Activated CD8-positive, alpha-beta memory T cell treated with anti-CD3 and anti-CD28 coated beads for 1 hour (primary cell): ENCODE measurements at places on chromosomes 5 and 9.

GRCh38 chr5:114789773-114790402 lies 379.8 kb downstream of the TRIM36 start:
- no peak for DNase-seq

DNA sequence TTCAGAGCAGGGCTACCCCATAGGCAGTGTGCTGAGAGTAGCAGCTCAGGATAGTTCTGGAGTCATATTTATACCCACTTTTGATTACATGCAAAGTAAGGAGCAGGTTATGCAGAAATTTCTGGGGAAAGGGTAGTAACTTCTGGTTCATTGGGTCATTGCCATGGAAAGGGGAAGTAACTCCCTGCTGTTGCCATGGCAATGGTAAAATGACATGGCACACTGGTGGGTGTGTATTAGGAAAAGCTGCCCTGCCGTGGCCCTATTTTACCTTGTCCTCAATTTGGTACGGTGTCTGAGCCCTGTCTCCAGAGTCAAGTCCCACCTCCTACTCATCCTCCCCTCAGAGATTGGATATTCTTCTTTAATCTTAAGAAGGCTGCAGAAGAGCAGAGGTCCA lies 526.7 kb upstream of the TYRP1 start:
- no peak for DNase-seq

GRCh38 chr9:15271403-15271802 lies 35.6 kb downstream of the TTC39B start:
- no peak for DNase-seq

- DNase-seq, result no peak
Observed at GRCh38 chr9:33143241-33143661, 23.9 kb downstream of the B4GALT1 start.

GRCh38 chr5:122924203-122924602 lies 78.8 kb downstream of the SNX24 start:
- no peak for DNase-seq

DNA sequence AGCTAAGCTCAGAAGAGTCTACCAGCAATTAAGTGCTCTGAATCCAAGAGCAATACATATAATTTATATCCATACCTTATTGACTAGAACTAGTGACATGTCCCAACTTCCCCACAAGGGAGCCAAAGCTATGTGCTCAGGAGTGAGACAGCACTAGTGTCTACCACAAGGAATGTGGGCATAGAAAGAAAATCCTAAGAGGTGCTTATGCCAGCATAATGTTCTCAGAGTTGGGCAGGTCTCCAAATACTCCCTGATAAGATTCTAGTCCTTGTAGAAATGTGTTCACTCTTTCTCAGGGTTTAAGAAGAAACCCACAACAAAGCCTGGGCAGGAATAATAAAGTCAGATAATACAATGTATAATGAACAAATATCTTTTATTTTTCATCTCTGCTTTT lies 275.1 kb downstream of the BRINP1 start:
- no peak for DNase-seq

DNA sequence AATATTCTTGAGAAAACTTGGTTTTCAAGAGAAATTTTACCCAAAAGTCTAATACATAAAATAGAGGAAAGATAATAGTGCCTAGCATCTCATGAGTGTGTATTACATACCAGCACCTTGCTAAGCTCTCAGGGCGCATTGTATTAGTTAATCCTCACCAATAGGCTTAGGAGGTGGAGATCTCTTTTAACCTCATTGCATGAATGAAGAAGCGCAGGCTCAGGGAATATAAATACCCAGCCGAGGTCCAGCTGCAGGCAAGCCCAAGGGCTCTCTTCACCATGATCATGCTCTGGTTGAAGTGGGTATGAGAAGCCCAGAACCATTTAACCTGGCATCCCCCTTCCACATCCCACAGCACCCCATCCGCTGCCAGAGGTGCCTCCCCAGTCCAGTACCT lies 46.0 kb downstream of the CAMK2A start:
- no peak for DNase-seq

- DNase-seq, result no peak
Observed at GRCh38 chr9:94818178-94818541, 91.7 kb downstream of the AOPEP start.

GRCh38 chr9:17521100-17521855 lies 57.6 kb upstream of the SH3GL2 start:
- DNase-seq, result no peak

DNA sequence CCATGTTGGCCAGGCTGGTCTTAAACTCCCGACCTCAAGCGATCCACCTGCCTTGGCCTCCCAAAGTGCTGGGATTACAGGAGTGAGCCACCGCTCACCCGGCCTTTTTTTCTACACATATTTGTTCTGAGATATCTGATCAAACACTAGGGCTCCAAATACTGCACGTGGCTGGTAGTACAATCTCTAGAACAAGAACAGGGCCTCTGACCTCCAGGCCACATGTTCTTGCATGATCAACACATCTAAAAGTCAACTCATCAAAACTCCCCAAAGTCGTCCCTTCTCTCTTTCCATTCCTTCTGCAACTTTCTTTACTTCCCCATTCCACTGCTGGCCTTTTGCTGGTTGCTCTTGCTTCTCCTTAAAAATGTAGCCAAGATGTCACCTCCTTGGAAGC lies 113.3 kb upstream of the LHFPL2 start:
- no peak for DNase-seq

DNA sequence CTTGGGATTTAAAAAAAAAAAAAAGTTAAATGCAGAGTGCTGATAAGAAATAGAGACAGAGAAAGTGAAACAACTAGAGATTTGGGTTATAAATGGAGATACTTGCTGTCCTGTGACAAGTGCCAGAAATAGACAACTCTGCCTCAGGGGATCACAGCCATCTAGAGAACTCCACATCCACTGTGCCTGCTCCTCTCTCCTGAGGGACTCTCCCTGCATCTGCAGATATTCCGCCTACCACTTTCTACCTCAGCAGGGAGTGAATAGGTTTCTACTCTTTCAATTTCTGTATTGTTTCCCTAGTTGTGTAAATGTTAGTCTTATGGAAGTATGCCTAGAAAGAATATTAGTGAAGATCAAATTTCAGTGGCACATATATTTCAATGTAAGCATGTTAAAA lies 307.2 kb downstream of the HTR1A start:
- DNase-seq, result no peak

DNA sequence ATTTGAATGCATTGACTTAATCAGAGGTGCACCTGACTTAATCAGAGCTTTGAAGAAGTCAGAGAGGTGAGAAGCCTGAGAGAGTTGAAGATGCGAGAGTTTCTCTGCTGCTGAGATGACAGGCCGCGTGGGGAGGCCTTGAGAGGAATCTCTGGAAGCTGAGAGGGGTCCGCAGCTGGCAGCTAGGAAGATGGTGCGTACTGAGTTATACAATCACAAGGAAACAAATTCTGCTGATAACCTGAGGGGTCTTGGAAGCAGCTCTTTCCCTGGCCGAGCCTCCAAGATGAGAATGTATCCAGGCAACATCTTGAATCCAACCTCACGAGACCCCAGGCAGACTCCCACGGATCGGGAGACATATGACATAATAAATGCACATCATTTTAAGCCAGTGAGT lies 91.7 kb downstream of the SPATA31A6 start:
- no peak for DNase-seq

DNA sequence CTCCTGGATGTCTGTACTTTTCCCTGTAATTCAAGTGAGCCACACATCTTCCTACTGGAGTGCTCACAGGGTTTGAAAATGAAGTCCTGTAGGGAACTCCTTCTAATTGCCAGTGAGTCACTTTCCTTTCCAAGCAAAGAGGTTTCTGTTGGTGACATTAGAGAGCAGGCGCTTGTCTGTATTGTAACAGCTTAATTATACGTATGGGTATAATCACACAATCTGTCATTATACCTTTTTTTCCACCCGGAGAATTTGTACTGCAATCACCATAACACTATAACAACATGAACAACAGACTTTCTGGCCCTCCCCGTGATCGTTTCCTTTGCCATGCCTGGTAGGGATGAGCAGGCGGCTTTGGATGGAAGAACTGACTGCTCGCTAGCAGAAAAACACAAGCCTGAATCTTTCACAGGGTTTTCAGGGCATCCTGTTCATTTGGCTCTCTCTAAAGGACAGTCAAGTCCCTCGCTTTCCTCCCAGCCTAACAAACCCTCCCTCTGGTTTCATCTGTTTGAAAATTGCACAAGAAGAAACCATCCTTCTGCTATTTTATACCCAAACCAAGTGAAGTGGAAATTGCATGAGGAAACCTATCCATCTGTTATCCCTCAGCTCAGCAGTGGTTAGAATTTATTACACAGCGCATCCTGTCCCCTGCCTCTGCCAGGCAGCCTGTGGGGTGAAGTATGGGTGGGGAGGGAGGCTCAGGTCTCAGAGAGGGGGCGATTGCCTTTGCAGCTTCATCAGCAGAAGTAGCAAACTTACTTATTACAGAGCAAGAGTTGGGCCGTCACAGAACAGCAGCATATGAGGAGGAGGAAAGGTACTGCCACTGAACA lies 307.0 kb upstream of the TLE4 start:
- no peak for DNase-seq

DNA sequence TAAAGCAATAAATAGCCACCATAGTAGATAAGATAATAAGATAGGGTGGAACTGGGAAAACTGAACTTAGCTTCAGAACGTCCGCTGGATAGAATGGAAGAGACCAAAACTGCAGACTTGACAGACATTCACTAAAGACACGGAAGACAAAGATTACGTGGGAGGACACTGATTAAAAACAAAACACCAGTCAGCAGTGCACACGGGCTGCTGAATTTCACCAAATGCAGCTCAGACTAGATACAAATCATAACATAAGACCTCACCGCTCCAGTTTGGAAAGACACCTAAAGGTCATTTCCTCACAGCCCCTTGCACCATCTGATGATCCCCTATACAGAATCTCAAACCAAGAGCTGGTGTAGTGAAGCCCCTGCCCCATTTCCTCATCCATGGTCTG lies 2.9 kb upstream of the OR2Y1 start:
- no peak for DNase-seq

GRCh38 chr5:164235300-164235891 lies 730.0 kb downstream of the MAT2B start:
- DNase-seq, result no peak

DNA sequence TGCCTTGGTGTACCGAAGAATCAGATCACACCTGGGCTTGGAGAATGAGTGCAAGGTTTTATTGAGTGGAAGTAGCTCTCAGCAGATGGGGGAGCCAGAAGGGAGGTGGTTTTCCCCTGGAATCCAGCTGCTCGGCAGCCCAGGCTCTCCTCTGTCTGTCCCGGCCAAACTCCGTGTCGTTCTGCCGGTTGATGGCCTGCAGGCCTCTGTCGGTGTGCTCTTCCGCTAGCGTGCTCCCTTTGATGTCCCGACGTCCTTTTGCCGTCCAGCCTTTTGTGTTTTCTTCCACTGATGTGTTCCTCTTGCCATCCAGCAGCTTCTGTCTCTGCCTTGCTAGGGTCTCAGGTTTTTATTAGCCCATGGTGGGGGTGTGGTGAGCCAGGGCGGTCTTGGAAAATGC lies 28.0 kb upstream of the MIER3 start:
- no peak for DNase-seq

DNA sequence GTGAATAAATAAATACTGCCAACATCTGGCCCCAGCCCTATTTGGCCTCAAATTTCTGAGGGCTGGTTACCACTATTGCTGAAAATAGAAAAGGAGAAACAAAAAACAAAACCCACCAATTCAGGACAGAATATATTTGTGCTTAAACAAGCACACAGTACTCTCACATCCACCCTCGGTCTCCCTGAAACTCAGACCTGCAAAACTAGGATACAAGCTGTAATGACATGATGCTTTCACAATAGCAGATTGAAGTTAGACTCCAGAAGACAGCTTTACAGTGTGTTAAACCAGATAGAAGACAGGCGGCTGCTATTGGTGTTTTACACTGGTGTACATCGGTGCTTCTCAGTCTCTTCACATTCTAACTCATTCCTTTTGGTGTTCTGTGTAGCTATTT lies 214.9 kb upstream of the DMRT1 start:
- no peak for DNase-seq

DNA sequence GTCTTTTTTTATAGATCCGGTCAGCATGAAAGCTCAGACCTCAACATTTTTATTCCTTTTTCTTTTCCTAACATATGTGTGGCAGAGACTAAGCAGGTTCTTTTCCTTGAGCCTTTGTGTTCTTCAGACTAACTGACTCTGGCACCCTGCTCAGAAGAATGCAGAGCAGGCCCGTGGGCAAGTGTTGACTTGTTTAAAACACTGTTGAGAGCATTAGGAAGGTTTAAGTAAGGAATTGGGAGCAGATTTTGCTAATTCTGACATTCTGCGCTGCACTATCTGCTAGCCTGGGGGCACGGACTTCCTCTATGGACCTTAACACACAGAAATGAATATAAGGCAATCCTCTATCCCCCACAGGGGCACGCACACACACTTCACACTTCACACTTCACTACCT lies 182.5 kb upstream of the PIK3R1 start:
- no peak for DNase-seq

- DNase-seq, result no peak
Observed at GRCh38 chr5:97096191-97096590, 46.2 kb downstream of the LIX1 start.

DNA sequence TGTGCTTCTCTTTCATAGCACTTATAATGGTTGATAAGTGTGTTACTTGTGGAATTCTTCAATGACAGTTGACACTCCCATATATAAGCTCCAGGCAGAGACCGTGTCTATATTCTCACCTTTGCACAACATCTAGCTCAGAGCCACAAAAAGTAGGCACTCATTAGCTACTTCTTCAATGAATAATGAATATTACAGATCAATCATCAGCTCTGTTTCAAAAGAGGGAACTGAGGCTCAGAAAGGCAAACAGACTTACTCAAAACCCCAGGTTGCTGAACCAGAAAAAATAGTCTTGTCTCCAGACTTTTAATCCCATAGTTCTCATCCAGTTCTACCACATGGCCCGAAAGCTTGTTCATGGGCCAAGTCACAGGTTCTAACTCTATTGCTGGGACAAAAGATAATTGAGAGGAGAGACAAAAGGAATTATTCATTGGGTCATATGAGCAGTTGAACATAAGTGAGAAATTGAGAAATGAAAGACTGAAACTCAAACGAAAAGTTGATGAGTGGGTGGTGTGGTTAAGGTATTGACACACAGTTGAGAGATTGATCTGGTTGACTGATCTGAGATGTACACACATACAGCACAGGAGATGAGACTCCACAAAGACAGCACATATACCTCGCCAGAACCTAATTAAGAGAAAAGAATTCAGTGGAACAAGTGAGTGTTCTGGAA lies 381.6 kb downstream of the EFNA5 start:
- DNase-seq, result no peak
